Vagina (tissue), 2 donors: ENCODE measurements at places on chromosomes 12 and 14.
A peak's percentile ranks its signal among the peaks of the same experiment; 100 is the strongest.

GRCh38 chr12:90519285-90519684 is 435.7 kb downstream of the CCER1 start:
- DNase-seq, result no peak

- no peak for DNase-seq
These were observed 30.2 kb upstream of the FGD4 start for GRCh38 chr12:32369202-32369601.

DNA sequence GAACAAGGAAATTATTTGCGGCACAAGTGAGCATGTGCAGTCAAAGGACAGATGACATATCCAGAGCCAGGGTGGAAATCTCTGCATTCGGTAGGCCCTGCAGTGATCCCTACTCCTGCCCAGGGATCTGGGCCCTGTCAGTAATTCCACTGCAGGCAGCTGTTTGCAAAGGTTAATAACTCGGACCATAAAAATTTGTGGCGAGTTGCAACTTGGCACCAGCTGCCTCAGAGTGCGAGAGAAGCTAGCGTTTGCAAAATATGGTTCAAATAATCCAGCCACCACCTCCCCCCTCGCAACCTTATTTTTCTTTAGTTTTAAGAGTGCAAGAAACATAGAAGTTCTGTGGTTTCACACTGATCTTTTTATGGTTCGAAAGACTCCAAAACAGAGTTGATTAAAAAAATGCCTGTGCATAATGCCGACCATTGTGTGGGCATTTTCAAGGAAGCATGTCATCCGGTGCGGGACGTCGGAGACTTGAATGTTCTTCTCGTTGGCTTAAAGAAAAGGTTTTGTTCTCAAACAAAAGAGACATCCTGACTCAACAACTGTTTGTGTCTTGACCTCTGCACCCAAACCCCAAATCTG is 224.5 kb downstream of the BCL11B start:
- no peak for DNase-seq

GRCh38 chr12:89821896-89822295 is 113.3 kb upstream of the ATP2B1 start:
- no peak for DNase-seq

- DNase-seq, result no peak
These were observed 68.0 kb upstream of the POC1B start for GRCh38 chr12:89593873-89594272.

DNA sequence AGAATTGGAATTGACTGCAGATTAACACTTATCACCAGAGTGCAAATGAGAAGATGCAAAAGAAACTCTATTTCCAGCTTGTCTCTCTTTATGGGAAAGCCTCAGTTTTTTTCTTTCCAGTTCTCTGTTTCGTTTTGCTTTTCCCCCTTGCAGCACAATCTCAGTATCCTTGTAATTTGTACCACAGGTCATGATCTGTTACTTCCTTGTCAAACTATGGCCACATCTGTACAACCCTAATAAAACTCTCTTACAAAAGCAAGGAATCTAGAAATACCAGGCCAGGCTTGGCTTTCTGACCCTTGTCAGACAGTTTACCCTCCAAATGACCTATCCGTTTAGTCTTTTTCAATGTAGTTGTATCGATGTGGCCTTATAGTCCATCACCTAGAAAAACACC is 33.9 kb downstream of the MYBPC1 start:
- no peak for DNase-seq

DNA sequence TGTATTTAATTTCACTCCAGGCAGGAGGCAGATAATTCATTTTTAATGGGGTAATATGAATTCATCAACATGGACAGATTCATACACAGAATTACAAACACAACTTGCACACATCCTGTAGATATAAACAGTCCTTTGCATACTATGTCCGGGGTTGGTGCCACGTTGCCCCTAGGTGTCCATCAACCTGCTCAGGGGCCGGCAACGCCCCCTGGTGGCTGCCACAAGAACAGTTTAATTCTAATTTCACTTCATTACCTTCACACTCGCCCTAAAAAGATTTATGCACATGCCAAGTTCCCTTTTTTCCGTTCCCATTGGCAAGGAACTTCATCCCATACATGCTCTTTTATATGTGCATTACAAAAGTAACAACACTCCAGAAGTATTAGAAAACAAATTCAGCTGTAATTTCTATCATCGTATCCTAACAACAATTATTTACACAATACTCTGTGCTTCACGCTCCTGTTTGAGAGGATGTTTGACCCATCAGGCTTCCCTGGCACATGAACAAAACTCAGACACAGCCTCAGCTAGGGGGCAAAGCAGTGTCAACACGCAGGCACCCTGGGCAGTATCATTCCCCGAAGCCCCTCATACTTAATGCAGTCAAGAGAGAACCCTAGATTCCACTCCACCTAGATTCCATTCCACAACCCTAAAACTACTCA is 15.5 kb downstream of the MANSC1 start:
- DNase-seq, result no peak

- DNase-seq, result no peak
These were observed 4.1 kb downstream of the CLEC2D start for GRCh38 chr12:9673404-9674225.

GRCh38 chr12:124504273-124505000 is 63.0 kb downstream of the NCOR2 start:
- no peak for DNase-seq

DNA sequence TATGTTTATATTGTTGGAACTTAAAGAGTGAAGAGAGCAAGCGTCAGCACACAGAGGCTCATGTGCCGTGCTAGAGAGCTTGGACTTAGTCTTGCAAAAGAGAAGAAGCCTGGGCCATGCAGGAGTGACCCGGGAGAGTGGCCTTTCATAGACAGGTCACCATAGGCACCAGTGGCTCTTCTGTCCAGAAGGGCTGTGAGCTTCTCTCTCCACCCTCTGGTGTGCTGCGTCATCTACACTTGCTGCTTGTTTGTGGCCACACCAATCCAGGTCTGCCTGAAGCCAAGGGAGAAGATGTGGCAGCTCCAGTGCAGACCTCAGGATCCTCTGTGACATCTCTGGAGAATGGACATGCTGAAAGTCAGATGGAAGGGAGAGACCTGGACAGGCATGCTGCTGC is 74.4 kb downstream of the NTF3 start:
- no peak for DNase-seq

DNA sequence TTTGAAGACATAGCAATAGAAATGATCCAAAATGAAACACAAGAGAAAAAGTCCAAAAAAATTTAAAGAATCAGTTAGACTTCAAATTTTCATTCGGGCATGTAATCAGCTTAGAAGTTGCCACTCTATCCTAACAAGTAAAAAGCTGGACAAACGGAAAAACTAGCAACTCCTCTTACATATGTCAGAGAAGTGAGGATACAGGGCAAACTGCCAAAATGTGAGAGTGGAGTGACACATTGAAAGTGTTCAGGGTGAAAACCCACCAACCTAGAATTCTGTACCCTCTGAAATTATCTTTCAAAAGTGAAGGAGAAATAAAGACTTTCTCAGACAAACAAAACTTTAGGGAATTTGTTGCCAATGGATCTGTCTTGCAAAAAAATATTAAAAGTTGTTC is 42.0 kb upstream of the CHPT1 start:
- DNase-seq, result no peak

- DNase-seq, result no peak
These were observed 198.8 kb downstream of the NTF3 start for GRCh38 chr12:5630726-5631125.

GRCh38 chr14:33309106-33309505 is 370.4 kb downstream of the NPAS3 start:
- no peak for DNase-seq

DNA sequence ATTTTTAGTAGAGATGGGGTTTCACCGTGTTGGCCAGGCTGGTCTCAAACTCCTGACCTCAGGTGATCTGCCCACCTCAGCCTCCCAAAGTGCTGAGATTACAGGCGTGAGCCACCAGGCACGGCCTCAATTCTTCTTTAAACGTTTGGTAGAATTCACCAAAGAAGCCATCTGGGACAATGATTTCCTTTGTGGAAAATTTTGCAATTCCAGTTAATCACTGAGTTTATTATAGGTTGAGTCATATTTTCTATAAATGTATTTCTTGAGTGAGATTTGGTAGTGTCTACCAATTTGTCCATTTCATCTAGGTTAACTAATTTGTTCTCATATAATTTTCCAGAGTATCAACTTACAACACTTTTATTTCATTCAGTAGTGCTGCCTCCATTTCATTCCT is 683.9 kb upstream of the TMEM132C start:
- no peak for DNase-seq

GRCh38 chr12:89709995-89710872 is 1.6 kb upstream of the ATP2B1 start:
- DNase-seq, result no peak

DNA sequence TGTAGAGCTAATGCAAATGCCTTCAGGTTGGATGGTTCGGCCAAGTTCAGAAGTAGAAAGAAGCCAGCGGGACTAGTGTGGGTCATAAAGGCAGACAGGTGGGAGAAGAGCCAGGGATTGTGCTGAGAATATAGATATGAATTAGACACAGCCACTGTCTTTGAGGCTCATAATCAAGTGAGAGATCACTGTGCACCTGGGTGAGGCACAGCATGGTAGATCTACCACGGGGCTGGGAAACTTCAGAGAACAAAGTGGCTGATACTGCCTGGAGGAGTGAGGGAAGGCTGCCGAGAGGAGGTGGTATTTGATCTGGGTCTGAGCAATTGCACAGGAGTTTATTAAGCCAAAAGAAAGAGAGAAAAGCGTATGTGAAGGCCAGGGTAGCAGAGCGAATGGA is 40.6 kb upstream of the CHST11 start:
- DNase-seq, result no peak

GRCh38 chr14:46717211-46717610 is 65.6 kb upstream of the RPL10L start:
- no peak for DNase-seq

- DNase-seq, result no peak
These were observed 8.6 kb downstream of the VTI1B start for GRCh38 chr14:67665868-67666267.

DNA sequence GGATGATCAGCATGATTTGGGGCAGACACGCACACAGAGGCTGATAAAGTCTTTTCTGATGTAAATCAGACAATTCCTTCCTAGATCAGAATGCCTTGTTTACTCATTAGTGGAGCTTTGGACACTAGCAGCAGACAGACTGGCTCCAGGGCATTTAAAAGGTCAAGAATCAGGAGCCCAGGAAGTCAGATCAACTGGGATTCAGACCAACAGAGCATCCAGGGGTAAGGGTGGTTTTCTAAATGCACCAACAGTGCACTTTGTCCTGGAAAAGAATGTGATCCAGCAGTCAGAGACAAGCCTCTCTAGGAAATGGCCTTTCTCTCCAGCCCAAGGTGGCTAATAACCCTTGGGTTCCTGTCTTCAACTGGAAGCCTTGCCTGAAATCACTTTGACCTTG is 405.3 kb downstream of the MED13L start:
- no peak for DNase-seq

DNA sequence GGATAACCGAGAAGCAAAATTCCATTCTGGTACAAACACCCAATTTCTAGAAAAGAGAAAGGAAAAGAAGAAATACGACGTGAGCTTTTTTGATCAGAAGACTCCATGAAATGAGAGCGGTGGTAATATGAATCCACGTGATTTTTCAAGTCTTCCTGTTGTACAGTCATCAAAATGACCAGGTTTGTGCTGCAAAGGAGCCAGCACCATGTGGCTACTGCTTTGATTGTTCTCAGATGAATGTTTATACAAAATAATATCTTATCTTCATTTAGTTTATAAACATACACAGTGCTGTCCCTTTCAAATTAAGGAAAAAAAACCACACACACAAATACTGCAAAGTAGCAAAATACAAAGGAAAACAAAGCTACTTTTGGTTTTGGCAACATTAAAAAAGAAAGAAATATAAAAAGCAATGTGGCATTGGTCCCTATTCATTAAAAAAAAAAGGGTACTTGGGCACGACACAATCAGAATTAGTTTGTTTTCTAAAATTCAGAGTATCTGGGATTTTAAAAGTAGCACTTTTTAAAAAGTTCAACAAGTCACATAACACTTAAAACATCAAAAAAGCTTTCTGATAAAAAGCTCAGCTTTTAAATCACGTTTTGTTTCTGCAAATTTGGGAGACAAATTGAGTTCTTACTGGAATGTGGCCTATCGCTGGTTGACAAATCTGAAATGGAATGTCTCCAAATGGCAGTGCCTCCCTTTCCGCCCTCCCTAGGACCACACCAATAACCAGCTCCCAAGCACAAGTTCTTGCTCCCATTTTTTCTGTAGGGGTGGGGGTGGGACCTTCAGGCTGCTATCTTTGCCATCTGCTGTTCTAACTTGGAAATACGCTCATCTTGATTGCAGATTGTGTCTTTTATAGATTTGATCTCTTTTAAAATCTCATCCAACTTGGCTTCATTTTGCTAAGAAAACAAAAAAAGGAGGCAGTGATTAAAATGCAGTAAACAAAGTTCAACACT is 13.2 kb upstream of the SELPLG start:
- DNase-seq, result no peak

- no peak for DNase-seq
These were observed 27.7 kb downstream of the KRT18 start for GRCh38 chr12:52976574-52977071.

- DNase-seq, result peak; percentile 84
These were observed 128.5 kb downstream of the KIF26A start for GRCh38 chr14:104266631-104267575.

DNA sequence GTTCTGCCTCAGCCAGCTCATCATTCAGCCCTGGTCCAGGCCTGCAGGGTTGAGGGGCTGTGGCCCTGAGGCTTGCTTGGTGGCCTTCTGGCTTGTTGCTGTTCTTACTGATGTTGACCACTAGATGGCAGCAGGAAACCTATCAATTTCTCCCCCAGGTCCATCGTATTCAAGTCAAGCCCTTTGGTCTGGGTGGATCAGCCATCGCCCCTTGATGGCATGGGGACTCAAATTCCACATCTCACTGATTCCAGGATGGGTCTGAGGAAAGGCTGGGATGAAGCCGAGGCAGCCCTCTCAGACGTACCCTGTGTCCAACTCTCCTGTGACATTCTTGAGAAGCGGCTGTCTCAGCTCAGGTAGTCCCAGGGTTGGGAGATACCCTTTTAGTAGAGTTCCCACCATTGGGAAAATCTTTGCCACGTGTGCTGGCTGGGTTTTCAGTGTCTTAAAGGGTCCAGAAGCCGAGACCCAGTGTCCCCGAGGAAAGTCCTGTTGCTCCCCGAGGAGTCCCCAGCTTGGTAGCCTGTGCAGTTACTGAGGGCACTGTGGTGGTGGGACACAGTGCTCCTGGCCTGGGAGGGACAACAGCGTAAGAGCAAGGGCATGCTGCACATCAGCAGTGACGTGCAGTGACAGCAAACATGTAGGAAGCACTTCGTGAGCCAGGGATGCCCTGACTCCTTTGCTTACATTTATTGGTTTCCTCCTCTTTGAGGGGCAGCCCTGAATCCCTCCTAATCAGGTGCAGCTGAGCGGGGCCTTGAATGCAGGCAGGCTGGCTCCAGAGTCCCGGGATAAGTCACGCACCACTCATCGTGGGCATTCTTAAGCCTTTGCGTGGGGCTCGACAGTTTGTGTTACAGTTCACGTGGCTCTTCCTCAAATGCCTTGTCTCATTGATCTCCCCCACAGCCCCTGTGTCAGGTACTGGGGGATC is 58.6 kb downstream of the TSPAN9 start:
- DNase-seq, result no peak
